ENCODE measurements at places on chromosomes 12 and 14.

GRCh38 chr12:91388573-91388972 lies 206.0 kb upstream of the DCN start:
- no peak for DNase-seq

DNA sequence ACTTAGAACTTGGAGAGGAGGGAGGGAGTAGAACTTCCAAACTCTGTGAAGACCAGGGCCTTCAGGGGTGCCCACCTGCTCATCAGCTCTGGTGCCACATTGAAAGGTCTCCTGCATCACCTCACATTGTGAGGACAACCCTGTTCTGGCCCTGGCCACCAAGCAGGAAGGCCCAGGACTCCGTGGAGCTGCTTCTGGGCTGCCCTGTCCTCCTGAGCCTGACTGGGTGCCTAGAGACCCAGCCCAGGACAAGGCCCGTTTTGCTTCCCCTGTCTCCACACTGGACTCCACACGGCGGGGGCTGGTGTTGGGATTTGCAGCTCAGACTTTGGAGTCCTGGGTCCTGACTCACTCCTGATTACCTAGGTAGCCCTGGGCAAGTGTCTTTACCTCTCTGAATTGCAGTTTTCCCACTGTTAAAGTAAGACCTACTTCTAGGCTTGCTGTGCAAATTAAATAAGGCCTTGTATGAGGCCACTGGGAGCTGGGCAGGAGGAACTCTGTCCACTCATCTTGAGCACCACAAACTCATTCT lies 12.5 kb upstream of the KRT82 start:
- no peak for DNase-seq

GRCh38 chr14:94163796-94164195 lies 10.3 kb upstream of the PPP4R4 start:
- DNase-seq: no peak

- DNase-seq: no peak
These were observed 10.0 kb upstream of the KRT82 start for GRCh38 chr12:52415870-52416750.

DNA sequence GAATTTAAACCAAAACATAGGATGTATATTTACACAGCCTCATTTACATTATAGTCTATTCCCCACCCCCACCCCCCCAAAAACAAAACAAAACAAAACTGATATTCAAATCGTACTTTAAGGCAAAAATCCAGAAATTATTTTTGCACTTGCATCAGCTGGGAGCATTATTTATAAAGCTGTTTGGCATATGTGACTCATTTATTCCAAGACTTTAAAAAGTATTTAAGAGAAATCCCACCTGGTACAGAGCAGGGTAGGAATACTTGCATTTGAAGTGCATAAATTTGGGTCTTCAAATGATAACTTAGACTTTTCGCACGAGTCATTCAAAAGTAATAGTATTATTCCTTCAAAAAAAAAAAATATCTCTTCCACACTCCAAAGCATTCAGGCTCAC lies 1.1 kb downstream of the KLHL28 start:
- no peak for DNase-seq

- peak; percentile 42 for DNase-seq
These were observed 136.7 kb downstream of the ZNF664 start for GRCh38 chr12:124109760-124110159.

GRCh38 chr12:79444089-79444488 lies 246.7 kb downstream of the PAWR start:
- DNase-seq: no peak

DNA sequence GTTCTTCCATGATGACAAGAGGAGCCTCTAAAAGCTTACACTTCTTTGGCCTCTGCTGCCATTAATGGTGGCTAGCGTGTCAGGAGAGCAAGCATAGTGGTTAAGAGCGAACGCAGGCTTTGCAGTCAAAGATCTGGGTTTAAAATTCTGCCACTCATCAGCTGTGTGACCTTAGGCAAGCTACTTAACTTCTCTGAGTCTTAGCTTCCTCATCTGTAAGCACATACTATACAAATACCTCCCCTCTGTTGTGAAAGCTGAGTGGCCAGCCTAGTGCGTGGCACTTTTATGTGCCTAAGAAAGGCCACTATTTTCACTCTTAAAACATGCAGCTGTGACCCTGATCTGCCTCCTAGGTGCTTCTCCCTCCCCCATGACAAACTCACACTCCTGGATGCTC lies 11.6 kb downstream of the APPL2 start:
- DNase-seq: no peak

GRCh38 chr12:44930972-44931600 lies 55.0 kb upstream of the NELL2 start:
- no peak for DNase-seq

DNA sequence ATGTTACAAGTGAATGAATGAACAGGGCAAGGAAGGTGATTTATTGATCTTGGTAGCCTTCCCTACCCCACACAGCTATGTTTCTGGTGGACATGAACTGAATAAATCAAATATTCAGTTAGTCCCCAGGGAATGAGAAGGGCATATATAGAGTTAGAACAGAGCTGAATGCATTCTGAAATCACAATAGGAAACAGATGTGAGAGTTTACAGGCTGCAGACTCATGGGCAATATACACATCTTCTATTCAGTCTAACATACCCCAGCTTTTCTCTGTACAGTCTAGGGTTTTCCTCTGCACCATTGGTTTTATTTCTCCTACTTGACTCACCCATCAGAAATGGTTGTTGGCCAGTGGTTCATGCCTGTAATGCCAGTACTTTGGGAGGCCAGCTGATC lies 7.3 kb upstream of the STX2 start:
- DNase-seq: no peak

DNA sequence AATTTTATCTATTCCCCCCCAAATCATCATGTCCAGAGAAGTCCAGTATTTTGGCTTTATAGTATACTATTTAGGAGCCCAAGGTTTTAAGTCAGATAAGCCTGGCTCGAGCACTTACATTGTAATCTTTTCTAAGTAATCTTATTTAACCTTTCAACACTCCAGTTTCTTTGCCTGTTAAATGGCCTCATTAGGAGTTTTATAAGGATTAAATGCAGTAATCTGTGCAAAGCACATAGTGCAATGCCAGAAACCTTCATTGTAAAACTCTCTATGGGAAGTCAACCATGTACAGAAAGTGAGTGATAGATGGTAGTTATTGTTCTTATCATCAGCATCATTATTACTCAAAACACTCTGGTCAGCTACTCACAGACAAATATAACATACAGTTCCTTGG lies 1330.4 kb downstream of the SLC16A7 start:
- no peak for DNase-seq

DNA sequence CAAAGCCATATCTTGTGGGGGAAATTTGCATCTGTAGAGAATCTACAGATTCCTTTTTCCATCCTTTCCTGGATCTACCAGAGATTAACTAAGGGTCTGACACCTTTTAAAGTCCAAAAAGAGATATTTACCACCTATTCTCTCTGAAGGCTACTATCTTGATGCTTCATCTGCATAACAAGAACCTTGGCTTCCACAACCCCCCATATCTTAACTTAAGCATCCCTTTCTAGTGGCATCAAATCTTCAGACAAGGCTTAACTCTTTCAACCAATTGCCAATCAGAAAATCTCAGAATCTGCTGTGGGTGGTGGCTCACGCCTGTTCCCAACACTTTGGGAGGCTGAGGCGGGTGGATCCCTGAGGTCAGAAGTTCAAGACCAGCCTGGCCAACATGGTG lies 74.3 kb upstream of the FICD start:
- DNase-seq: no peak

GRCh38 chr12:93154753-93155480 lies 222.8 kb upstream of the NUDT4 start:
- no peak for DNase-seq

DNA sequence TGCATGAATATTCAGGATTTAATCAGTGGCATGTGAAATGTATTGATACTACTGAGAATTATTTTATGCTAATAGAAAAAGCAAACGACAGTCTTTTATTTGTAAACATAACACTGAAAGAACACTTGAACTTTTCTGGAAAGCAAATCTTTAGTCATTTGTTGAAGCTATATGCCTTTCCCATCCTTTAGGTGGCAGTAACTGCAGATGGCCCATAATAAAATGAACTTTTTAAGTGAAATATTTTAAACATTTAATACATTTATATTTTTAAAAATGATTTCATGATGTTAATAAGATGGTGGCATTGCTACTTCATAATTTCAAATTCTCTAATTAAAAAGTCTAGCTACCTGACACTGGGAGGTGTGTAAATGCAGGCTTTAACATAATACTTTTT lies 13.9 kb upstream of the KRR1 start:
- no peak for DNase-seq

DNA sequence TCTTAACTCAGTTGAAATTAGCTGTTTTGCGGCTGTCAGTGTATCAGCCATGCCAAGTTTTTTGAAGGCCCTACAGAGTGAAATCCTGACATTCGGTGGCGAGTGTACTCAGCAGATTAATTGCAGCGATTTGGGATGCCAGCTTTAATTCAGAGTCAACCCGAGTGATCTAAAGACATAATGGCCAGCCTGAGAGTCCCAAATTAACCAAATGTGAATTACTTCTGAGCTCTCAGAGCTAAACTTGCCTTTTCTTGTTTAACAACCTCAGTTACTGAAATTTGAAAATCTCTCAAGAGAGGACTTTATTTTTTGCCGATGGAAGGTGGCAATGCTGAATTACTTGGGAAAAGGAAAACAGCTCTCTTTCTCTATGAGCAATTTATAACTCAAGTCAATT lies 148.5 kb downstream of the GLT1D1 start:
- DNase-seq: no peak

- DNase-seq: no peak
These were observed 124.4 kb downstream of the SLC15A5 start for GRCh38 chr12:16152885-16153673.

GRCh38 chr12:102759466-102759865 lies 157.6 kb downstream of the PAH start:
- DNase-seq: no peak

DNA sequence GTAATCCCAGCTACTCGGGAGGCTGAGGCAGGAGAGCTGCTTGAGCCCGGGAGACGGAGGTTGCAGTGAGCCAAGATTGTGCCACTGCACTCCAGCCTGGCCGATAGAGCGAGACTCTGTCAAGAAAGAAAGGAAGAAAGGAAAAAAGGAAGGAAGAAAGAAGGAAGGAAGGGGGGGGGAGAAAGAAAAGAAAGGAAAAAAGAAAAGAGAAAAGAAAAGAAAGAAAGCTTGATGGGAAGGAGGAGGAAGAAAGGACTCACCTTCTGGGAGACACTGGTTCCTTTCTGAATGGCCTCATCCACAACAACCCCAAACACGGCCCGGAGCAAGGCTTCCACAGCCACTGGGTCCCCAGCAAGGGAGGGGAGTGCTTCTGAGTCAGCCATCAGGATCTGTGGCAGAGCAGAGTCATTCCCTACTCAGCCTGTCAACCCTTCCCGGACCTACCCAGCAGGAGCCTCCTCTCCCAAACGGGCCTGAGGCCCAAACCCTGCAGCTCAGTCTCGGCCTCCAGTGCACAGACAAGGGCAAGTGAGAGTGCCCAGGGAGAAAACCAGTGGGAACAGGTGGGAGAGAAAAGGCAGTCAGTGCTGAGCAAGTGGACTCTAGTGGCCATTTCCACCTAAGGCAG lies 7.3 kb upstream of the ZNF740 start:
- DNase-seq: no peak

- no peak for DNase-seq
These were observed 59.3 kb downstream of the FOXN3 start for GRCh38 chr14:89357655-89358297.

- no peak for DNase-seq
These were observed 25.8 kb upstream of the STRAP start for GRCh38 chr12:15856097-15856982.

DNA sequence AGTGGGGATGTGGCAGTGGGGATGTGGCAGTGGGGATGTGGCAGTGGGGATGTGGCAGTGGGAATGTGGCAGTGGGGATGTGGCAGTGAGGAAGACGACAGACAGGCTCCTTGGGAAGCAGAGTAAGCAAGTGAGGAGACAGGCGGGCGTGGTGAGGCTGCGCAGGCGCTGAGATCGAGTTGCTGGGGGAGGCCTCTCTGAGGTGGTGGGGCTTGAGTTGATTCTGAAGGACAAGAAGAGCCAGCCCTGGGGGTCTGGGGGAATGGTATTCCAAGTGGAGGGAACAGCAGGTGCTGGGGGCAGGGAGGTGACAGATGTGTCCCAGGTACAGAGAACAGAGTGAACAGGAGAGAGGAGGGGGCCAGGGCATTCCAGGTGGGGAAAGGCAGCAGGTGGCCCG lies 33.8 kb upstream of the TSPAN9 start:
- DNase-seq: no peak

DNA sequence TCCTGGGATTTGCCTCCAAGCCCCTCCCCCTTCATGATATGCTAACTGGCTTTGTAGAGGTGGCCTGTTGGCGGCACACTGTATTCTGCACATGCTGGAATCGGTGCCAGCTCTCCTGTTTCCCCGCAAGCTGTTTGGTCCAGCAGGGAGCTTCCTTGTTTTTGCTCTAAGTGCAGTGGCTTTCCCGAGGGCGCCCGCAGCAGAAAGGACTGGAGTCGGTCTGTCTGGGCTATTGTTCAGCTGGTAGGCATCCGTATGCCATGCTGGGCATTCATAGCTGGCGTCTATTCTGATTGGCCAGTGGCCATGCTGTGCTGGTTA lies 88.9 kb upstream of the MED13L start:
- DNase-seq: no peak

DNA sequence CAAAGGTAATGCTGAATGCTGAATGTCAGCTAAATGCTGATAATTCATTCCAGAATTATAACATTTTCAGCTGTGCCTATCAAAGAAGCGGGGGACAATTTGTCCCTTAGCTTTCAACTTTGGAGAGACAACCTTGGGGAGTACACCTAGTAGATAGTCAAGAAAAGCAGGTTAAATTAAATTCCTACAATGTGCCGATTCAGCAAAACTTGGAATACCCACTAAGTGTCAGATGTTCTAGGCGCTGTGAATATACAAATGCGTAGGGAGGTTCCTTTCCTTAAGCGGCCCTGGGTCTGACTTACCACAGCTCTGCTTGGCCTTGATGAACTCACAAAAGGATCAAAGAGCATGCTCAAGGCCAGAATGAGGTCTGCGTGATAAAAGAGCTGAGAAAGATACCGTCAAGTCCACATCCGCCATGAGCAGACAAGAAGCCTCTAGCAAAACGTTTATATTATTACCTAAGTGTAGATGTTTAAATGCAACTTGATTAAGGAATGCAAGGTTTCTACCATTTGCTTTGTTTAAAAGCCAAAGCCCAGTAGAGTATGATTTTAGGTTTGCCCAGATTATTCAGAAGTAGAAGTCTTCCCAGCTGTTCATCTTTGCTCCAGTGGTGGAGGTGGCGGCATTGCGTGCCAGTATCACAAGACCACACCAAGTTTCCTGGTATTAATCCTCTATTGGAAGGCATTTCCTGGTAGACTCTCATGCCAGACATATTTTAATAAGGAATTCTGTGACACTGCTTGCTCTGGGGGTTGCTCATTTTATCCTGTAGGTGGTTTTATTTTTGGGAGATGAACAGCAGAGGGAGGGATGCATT lies 368.6 kb downstream of the DPF3 start:
- DNase-seq: no peak

DNA sequence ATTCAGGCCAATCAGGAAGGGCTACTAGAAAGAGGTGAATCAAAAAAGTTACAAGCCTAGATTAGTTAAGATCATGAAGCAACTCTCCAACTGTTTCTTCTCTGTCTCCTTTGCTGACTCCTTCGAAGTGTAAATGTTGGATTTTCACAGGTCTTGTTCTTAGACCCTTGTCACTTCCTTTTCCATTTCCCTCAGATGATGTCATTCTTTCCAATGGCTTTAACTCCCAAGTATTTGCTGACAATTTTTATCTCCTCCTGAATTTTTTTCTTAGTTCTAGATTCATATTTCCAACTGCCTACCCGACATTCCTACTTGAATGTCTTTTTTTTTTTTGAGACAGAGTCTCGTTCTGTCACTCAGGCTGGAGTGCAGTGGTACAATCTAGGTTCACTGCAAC lies 10.8 kb downstream of the GAS2L3 start:
- DNase-seq: no peak

Data from GM12891 (cell line).